Stimulated activated CD8-positive, alpha-beta memory T cell treated with anti-CD3 and anti-CD28 coated beads, Interleukin-4, amount 100 ng/mL, for 1 hour (primary cell): ENCODE measurements at places on chromosomes 2 and 18.

- DNase-seq = no peak
Measured at GRCh38 chr2:226655871-226656270, 143.7 kb downstream of the IRS1 start.

DNA sequence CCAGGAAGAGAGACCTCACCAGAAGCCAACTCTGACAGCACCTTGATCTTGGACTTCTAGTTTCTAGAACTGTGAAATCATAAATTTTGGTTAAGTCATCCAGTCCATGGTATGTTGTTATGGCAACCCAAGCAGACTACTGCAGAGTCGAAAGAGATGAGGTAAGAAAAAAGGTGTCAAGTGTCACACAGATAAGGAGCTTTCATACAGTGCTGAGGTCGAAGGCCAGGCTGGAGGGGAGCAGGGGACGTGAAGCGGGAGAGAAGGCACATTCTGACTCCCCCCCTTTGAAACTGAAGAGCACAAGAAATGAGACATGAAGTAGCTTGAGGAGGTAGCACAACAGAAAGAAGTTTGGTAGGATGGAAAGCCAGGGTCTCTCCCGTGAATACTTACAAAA is 110.4 kb downstream of the ALK start:
- no peak for DNase-seq

DNA sequence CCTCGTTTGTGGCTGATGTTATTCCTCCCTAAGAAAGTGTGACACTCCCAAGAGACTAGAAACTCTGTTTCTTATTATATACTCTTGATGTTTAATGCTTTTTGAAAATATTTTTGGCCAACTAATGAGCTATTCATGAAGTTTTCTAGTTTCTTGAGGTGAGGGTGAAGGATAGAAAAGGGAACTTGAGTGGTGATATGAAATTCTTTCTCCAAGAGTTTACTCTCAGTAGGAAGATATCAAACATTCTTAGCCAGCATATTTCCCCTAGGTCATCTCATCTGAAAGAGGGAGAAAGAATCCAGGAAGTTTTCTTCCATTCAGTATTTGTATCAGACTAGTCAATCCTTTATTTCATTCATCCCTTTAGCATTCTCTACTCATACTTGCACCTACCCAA is 95.7 kb downstream of the MAP3K20 start:
- DNase-seq = no peak

DNA sequence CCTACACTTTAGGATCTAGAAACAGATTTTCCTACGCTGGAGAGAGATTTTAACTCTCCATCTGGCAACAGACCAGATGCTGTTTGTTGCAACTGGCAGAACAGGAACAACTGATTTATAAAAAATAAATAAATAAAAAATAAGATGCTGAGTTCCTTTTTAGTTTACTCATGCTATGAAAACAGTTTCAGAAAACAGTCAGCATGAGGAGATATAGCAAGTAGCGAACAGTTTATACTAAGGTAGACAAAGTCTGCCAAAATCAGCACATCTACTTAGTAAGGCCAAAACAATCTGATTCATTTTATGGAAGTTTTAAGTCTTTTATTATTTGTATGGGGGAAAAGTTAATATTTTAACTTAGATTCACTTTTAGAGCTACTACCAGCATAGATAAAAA is 974.0 kb upstream of the CNTNAP5 start:
- DNase-seq = no peak

DNA sequence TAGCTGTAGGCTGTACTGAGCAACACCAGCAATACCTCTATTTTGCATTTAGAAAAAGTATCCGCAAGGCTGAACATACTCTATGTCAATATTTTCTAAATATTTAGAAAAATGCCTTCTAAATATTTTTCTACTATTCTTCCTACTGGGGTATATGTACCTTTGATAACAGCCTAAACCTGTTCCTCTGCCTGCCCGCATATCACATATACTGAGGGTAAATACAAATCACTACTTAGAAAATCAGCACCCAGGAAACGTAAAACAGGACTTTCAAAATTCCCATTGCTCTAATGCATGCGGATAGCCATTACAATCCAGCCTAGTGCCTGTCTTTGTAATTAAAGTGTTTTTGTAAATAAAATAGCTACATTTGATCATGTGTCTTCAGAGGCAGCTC is 56.1 kb downstream of the NCKAP5 start:
- DNase-seq = no peak
